ENCODE measurements at places on chromosomes 3 and 15.

GRCh38 chr3:62876064-62876463 lies 848 bp upstream of the CADPS start:
- no peak for DNase-seq

- peak; percentile 72 for DNase-seq
These were observed 43.2 kb upstream of the CMSS1 start for GRCh38 chr3:99774467-99774866.

DNA sequence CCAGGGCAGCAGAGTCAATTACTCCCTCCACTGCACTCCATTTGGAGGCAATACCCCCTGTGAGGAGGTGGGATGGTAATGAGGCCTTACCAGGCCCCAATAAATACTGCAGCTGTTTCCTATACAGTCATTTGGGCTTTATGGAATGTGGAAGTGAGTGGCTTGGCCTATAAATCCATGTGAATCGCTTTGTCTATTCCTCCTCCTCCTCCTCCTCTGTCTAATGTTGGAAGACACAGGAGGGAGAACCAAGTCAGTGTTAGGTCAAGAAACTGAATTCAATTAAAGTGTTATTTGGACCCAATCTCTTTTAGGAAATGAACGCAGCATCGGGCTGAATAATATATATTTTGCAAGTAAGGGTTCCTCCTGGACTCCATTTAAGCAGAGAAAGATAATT lies 17.3 kb upstream of the SRGAP3 start:
- no peak for DNase-seq

- no peak for DNase-seq
These were observed 63.6 kb downstream of the OSTN start for GRCh38 chr3:191262650-191263049.

GRCh38 chr3:124802702-124803101 lies 72.5 kb downstream of the UMPS start:
- no peak for DNase-seq

GRCh38 chr15:37041042-37041441 lies 59.3 kb downstream of the MEIS2 start:
- no peak for DNase-seq

GRCh38 chr3:4797201-4797705 lies 182.0 kb upstream of the BHLHE40 start:
- no peak for DNase-seq

- DNase-seq, result no peak
These were observed 104.6 kb upstream of the SELENOK start for GRCh38 chr3:53996141-53996874.

- DNase-seq, result peak; percentile 24
These were observed 3.5 kb upstream of the MTFMT start for GRCh38 chr15:65032801-65033537.

DNA sequence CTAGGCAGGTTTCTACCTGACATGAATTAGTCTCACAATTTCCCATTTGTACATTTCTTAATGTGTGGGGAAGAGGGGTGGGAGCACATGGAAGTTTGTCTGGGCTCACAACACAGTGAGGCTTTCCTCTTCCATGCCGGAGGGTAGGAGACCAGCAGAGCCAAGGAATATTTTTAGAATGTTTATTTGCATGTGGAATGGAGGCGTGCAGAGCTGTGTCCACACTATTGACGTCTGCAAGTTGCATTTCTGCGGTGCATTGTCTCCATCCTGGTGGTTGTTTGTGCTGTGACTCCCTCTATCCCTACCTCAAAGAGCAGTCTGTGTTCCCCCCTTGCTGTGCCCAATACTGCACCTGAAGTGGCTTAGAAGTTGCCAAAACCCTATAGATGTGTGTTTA lies 103.1 kb upstream of the LRTM1 start:
- no peak for DNase-seq

DNA sequence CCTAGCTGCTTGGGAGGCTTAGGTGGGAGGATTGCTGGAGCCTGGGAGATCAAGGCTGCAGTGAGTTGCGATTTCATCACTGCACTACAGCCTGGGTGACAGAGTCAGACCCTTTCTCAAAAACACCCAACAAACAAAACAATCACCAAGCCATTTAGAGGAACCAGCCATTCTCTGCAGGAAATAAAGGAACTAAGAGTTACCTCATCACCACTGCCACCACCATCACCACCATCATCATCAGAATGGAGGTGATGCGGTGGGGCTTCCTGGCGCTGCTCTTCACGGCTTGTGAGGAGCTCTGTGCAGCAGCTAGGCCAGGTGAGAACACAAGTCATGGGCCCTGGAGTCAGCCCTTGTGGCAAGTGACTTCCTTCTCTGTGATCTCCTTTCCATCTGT lies 37.7 kb upstream of the KLHL25 start:
- no peak for DNase-seq

GRCh38 chr15:74387141-74387541 lies 19.7 kb upstream of the CYP11A1 start:
- DNase-seq, result no peak

DNA sequence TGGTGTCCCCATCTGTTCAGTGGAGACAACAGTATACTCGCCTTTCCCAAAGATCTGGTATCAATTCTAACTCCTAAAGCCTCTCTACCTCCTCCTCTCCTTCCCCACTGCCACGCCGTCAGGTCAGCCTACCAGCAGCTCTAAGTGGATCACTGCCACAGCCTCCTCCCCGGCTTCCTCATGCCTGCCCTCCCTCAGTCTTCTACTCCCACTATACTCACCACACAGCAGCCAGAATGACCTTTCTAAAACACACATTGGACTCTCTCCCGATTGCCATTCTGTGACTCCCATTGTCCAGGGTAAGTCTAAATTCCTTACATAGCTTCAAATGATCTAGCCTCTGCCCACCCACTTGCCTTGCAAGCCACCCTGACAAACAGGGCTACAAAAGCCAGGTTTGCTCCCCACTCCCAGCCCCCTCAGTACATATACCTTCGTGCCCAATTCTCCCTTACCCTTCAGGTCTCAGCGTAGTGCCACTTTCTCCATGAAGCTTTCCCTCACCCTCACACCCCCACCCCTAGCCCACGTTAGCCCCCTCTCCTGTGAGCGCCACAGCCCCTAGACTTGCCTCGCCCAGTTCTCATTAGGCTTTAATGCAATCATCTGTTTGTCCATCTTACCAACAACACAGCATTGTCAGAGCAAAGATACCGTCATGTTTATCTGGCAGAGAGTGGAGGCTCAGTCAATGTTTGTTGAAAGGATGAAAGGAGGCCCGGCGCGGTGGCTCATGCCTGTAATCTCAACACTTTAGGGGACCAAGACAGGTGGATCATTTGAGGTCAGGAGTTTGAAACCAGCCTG lies 9.5 kb upstream of the SEMA7A start:
- DNase-seq, result no peak

DNA sequence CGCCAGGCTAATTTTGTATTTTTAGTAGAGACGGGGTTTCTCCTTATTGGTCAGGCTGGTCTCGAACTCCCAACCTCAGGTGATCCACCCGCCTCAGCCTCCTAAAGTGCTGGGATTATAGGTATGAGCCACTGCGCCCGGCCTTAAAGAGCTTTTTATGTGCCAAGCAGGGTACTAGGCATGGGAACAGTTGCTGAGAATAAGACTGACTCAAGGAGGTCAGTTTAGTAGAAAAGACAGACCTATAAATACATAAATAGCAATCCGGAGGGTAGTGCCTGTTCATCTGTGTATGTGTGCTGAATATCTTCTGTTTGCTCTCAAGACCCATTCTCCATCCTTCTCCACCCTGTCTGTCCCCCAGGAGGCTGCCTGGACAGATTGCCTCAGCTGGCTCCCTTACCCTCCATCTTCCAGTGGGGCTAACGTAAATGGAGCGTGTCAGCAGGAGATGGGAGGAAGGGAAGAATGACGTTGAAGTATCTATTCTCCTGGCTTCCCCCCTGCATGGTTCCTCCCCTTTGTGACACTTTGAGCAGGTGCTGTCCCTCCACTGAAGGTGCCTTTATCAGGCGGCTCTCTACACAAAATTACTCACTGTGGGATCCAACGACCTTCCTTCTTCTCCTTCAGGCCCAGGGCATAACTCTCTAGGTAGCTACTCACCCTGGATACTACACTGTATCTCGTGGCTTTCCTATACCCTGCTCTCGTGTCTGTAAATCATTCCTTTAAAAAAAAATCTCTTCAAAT lies 31.1 kb downstream of the FBXO40 start:
- DNase-seq, result no peak

- no peak for DNase-seq
These were observed 24.8 kb downstream of the RPL39L start for GRCh38 chr3:187114511-187114910.

GRCh38 chr3:172219750-172220149 lies 180.4 kb downstream of the FNDC3B start:
- no peak for DNase-seq

GRCh38 chr3:145869958-145870357 lies 291.0 kb downstream of the PLOD2 start:
- no peak for DNase-seq

DNA sequence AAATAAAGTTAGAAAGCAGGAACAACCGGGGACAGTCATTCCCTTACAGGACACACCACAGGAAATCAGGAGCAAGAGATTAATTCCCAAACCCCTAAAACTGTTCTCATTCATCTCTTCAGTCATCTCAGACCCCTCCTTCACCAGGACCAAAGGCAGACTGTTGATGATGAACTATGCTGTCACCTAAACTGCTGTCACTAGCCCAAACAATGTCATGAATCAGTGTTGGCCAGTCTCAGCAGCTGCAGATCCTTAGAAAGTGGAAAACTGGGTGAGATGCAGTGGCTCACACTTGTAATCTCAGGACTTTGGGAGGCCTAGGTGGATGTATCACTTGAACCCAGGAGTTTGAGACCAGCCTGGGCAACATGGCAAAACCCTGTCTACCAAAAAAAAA lies 909.6 kb downstream of the ROBO1 start:
- no peak for DNase-seq

DNA sequence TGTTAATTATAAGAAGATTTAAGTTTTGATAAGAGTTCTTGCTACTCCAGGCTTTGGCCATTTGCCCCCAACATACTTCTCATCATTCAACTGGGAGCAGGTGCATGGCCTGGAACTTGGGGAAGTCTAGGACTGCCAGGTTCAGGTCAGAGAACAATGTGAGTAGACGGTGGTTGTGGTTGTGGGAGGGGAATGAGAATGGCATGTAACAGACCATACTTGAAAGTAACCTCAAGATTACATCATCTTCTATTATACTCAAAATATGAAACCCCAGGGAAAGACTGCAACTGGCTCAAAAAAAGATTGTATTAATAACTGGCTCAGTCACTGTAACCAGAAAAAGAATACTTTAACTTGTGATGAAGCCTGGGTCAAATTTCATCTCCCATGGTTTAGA lies 364.9 kb upstream of the DPPA4 start:
- no peak for DNase-seq

- no peak for DNase-seq
These were observed 14.0 kb downstream of the NANOGP8 start for GRCh38 chr15:35071106-35071505.

GRCh38 chr15:80780416-80781221 lies 1.4 kb downstream of the CEMIP start:
- no peak for DNase-seq

DNA sequence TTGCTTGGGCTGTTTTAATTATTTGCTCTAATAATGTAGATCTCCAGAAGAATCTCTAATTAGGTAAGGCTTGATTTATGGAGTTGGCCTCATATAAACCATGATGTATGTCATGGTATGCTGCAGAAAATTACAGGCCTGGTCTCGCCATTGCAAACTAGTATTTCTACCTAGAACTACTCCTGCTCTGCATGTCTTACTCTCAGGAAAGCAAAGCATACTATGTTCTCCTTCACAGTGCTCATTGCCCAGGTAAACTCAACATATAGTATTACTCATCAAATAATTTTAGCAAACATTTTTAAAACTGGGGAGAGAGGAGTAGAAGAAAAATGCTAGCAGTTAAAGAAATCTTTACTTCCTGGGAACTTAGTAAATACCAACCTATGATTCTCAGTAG lies 90.7 kb downstream of the FILIP1L start:
- DNase-seq, result no peak

DNA sequence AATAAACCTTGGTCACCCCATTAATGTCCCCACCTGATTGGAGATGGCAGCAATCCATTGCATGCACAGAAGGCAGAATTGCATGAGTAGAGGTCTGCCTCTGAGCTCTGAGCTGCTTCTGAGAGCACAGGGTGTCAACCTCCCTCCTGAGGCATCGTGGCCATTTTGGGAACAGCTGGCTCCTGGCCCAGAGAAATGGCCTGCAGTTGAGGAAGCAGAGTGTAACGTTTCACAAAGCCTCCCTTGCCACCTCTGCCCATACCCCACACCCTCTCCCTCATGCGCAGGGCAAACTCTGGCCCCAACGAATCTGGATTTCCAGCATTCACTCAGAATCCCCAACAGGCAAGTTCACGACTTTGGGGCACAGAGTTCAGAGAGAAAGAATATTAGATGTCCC lies 198.9 kb downstream of the ADAMTS9 start:
- DNase-seq, result no peak

- DNase-seq, result no peak
These were observed 85.5 kb downstream of the FLNB start for GRCh38 chr3:58093574-58094195.

DNA sequence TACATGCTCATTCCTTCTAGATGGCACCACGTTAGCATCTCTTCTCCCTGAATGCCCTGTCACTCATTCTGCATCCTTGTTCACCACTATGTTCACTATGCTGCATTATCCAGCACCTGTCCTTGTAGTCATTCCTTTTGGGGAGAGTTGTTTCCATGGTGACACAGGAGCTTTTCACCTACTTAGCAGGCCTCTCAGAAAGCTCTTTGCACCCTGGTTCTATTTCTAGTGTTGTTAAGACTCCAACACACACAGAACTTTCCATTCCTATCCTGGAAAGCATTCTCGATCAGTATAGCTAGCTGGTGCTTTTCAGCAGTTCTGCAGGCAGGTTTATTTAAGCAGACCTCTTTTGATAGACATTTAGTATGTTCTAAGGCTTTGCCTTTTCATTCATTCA lies 6.7 kb upstream of the RPL14 start:
- DNase-seq, result no peak

DNA sequence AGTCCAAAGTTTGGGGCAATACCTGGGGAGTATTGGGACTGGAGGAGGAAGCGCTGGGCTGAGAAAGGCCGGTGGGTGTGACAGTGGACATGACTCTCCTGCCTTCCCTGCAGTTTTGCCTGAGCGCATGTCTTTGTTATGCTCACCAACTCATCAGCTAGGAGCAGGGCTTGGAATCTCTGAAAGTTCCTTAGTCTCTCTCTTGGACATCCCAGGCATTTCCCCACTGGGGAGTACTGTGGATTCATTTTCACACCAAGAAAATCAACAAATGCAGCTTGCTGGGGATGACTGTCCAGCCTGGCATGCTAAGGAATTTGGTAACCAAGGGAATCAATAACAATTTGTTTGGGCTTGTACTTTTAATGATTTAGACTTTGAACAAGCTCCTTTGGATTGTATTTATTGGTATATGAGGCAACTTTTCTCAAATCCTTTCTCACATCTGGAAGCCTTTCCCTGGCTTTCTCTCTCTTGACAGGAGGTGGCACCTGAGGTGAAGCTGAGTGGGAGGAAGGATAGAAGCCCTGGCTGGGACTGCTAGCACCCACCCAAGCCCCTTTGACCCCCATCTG lies 48.5 kb upstream of the CHST2 start:
- peak; percentile 86 for DNase-seq

All from GM04504 (cell line).